Epithelial cell of proximal tubule (primary cell): ENCODE measurements at places on chromosomes 6 and 20. TPM values are rescaled to one million over a fixed set of nuclear protein-coding genes. Genes with fewer than 3 reads are reported as not detected.

DNA sequence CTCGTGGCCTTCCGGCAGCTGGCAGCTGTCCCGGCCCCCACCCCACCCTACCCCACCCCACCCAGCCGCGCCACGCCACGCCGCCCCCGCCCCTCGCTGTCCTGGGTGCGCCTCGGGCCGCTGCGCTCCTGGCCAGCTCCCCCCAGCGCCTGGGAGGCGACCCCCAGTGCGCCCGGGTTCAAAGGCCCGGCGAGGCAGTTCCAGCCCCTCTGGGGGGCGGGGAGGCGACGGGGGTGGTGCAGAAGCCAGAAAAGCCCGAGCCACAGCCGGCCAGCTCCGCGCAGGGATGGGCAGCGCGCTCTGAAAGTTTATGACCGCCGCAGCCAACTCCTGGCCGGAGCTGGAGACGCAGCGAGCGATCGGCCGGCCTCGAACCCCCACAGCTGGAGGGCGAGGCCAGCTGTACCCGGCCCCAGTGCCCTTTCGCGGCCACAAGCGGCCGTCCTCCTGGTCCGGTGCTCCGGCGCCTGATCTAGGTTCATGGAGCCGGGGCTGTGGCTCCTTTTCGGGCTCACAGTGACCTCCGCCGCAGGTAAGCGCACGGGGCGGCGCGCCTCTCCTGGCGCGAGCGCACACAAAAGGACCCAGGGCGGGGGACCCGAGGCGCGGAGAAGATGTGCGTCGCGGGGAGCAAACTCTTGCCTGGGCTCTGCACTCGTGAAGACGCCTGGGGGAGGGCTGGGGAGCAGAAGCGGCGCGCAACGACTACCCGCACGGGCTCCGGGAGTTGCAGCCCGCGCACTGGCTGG lies at the start of gene EDN3:
TSS of gene EDN3 (plus strand) at position 279 of the 749 bp plus-strand sequence. CDS start at position 481, 202 bp downstream.
- DNase-seq, result no peak

DNA sequence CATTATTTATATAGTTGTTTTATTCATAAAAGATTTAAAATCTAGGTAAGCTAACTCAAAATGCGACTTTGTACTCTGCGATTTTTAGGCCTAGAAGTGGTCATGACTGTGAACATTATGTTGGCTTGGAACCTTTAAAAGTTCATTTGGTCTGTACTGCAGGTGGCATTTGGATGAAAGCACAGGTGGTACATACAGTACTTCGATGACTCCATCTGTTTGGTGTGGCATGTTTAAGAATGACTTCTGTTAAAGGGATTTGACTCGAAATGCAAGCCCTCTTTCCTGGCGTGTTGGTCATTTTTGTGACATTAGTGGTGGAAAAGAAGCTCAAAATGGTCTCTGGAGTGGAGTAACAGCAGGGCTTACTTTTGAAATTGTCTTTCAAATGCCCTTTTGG lies 118.1 kb downstream of the UST start:
- DNase-seq, result no peak

DNA sequence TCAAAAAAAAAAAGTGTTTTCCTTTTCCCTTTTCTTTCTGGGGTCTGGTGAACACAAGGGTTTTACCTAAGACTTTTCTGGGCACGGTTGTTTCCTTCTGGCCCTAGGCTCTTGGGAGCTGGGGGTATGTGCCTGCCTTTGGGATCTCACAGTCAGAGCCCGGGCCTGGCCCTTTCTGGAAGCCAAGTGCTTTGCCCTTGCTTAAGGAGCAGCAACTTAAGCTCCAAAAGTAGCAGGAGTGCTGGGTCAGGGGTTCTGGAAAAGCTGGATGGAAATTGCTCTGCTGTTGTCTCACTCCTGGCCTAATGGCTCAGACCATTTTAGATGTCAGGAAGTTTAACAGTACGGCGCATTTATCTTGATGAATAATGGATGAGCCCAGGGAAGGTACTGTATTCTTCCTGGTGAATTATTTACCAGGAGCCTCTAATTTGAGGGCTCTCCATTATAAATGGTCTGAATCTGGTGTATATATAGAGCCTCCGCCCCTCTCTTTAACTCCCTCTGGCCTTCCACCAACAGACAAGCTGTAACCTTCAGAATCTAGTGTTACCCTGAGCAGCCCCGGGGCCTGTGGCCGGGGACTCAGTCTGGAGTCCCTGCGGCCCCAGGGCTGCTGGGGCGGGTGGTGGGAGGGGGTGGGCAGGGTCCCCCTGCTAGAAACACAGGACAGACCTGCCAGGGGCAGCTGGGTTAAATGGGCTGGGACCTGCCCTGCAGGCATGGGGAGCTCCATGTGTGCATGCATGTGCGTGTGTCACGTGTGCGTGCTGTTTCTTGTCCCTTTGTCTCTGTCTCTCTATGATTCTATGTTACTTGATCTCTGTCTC lies 37.5 kb downstream of the PTK7 start:
- DNase-seq, result no peak

The NNAT gene
- total RNA-seq, result 41.0 and 65.2 TPM in 2 replicates

DNA sequence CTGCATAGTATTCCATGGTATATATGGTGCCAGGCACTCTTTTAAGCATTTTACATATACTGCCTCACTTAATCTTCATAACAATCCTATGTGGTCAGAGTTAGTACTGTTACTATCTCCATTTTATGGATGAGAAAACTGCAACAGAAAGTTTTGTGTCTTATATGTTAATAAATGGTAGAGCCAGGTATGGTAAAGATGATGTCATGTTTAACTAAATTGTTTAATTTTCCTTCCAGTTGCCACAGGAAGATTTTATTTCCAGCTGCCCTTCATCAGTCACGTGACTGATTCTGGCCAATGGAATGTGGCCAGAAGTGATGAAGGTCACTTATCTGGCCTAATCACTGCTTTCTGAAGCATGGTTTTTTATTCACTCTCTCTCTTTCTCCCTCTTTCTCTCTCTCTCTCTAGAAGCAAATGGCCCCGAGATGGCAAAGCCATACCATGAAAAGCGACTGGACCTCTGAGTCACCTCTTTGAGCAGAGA lies 75.7 kb upstream of the BTBD3 start:
- no peak for DNase-seq

DNA sequence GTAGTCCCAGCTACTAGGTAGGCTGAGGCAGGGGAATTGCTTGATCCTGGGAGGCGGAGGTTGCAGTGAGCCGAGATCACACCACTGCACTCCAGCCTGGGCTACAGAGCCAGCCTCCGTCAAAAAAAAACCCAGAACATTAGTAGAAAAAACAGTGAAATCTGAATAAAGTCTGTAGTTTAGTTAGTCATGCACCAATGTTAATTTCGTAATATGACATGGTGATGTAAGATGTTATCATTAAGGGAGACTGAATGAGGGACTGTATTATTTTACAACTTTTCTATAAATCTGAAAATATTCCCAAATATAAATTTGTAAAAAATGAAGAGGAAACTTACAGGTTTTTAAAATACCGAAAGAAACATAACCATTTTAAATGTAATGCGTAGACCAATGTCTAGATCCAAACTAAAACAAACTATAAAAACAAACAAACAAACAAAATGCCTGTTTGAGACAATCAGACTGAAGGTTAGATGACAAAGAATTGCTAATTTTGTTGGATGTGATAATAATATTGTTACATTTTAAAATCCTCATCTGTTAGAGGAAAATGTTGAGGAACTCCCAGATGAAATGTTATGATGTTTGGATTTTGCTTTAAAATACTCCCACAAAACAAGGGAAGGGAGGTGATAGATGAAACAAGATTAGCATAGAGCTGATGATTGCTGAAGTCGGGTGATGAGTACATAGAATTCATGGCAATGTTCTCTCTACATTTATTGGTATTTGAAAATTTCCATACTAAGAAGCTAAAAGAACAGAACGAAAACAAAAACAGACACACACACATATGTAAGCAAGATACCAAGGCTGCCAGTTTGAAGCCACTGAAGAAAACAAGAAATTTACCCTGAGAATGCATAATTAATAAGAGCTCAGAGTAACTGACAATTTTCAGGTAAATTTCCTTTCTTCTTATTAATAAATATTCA lies 1.8 kb downstream of the GSTA4 start:
- DNase-seq, result no peak

DNA sequence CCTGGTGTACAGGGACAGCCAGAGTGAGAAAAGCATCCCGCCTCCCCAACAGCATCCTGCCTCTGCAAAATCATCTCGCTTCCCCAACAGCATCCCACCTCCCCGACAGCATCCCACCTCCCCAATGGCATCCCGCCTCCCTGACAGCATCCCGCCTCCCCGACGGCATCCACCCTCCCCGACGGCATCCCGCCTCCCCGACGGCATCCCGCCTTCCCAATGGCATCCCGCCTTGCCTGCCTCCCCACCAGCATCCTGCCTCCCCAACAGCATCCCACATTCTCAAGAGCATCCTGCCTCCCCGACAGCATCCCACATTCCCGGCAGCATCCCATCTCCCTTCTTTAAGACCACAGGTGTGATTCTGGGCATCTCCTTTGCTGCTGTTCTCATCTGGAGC lies 46.0 kb upstream of the NXT1 start:
- no peak for DNase-seq

GRCh38 chr6:159163901-159164370 lies 5.3 kb upstream of the FNDC1 start:
- DNase-seq, result no peak

DNA sequence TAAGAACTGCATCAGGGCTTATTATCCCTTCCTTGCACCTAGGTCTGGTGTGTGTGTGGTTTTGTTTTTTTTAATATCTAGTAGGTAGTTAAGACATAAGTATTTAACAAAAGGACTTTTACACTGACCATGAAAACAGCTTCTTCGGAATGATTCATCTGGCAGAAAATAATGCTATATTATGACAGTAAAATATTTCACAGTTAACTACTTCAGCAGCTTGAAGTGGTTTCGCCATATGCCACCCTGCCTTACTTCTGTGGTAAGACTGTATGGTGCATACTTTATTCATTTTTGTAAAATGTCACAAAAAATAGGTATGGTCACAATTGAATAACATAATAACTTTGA lies 858 bp upstream of the PTPRK start:
- DNase-seq, result no peak
